ENCODE measurements at places on chromosomes 4 and X.

DNA sequence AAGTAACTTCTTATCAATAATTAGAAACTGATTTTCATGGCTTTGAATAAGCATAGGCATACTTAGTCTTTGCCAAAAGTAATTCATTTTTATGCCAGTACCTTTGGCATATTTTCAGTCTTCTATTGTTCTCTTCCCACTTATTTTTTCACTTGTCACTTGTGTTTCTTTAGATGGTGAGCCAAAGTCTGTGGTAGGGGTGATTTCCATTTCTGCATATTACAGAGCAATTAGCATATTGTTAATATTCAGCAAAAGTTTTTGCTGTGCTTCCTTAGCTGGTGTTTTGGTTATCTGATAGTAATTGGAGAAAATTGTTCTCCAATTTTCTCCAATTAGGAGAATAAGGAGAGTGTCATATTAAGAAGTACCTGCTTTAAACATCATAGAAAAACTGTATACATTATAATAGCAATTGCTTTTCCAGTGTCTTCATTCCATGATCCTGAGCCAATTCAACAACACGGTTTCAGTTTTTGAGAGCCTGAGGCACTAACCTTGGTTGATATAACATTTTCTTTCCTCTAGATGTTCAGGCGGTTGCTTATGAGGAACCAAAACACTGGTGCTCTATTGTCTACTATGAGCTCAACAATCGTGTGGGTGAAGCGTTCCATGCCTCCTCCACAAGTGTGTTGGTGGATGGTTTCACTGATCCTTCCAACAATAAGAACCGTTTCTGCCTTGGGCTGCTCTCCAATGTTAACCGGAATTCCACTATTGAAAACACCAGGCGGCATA is 64.7 kb downstream of the SMAD1 start:
- no peak for DNase-seq

- no peak for DNase-seq
Observed at GRCh38 chr4:103201253-103201652, 3.1 kb upstream of the CENPE start.

GRCh38 chr4:135775909-135776308 is 1574.3 kb upstream of the PABPC4L start:
- DNase-seq: no peak

- DNase-seq: no peak
Observed at GRCh38 chrX:33045882-33046281, 165.5 kb downstream of the DMD start.

- DNase-seq: no peak
Observed at GRCh38 chr4:106816496-106816895, 219.6 kb downstream of the DKK2 start.

DNA sequence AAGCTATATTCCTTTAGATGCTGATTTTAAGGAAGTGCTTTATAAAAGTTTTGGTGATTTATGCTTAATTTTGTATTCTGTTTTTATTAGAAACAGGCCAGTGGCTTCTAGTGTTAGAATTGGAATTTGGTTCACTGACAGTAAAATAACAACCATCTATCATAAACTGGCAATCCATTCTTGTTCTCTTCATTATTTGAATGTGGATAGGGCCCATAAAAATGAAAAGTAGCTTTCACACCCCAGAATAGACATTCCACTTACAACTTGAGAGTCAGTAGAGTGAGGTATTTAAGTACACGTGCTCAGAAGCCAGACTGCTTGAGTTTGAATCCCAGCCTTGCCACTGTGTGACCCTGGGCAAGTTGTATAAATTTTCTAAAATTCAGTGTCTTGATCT is 232.4 kb upstream of the CTSO start:
- no peak for DNase-seq

All from glutamatergic neuron (in vitro differentiated cells).